ENCODE measurements at places on chromosomes 5 and 9.

DNA sequence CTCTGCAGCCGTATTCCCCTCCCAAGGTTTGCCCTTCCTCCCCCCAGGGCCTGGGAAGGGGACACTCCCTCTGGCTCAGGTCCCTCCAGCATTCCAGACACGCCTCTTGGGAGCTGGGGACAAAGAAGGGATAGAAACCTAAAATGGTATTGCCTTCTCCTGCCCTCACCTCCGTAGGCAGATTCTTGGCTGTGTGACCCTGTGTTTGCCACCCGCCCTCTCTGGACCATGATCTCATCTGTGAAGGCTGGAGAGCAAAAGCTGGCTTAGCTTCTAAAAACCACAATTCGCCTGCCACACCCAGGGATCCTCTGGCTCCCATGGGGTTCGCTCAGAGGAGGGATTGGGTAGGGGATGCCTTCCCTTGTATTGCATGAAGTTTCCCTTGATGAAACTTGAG is 7.7 kb downstream of the AQP3 start:
- DNase-seq, result no peak

DNA sequence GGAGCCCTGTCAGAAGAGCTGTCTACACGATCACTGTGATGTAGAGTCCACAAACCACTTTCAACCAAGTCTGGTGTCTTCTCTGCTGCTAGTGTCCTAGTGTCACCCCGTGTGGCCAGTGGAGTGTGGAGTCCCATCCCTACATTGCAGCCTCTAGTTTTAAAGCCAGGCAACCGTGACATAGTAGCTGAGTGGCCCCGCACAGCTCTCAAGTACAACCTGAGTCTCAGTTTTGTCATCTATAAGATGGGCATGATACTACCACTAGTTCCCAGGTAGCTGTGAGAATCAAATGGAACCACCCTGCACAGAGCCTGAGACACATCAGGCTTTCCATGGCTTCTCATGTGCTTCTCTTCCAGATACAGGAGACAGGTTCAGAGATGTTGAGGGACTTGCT is 43.2 kb upstream of the AKNA start:
- no peak for DNase-seq

DNA sequence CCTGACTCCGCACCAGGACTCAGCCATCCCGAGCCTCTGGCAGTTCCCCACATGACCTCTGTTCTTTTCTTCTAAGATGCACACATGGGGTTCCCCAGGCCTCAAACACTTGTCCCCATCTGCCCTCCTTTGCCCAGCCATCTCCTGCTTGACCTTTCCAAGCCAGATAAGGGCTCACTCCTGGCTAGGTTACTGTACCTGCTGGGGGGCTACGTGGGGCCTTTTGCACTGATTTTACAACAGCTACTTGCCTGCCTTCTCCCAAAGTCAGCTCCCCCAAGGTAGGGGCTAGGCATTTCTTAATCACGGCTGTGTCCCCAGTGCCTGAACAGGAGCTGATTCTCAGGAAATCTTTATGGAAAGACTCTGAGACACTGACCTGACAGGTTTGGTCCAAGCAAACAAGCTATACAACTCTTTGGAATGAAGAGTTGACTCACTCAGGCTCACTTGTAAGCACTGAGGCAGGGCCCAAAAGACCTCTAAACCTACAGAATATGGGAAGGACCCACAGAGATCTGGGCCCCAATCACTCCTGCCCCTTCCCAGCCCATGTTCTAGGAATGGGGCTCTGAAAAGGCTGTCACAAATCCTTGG is 2.5 kb downstream of the MACROH2A1 start:
- DNase-seq, result no peak

DNA sequence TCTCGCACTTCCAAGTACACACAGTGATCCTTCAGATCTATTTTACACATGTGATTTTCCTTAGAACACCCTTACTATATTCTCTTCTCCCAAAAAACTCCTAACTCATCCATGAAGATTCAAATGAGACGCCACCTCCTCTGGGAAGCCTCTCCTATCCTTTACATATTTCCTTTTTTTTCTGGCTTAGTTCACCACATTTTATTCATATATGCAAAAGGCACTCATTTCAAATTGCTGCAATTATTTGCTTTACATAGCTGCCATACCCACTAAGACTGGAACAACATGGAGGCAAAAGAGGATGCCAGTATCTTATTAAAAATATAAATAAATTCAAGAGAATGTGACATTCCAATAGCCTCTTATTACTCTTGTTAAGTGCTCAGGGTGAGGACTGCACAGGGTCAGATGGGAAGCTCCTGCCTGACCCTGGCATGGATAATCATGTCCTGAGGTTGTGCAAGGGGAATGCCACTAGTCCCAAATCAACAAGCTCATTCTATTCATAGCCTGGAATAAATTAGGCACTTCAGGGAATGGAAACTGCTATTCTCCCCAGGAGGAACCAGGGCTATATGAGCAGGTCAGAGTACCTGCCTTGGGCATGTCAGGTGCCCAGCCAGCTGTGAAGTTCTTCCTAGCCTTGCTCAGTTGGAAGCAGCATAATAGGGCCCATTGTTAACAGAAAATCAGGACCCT is 262.9 kb downstream of the FBXL17 start:
- no peak for DNase-seq

GRCh38 chr5:126253406-126253805 is 169.8 kb upstream of the GRAMD2B start:
- no peak for DNase-seq

DNA sequence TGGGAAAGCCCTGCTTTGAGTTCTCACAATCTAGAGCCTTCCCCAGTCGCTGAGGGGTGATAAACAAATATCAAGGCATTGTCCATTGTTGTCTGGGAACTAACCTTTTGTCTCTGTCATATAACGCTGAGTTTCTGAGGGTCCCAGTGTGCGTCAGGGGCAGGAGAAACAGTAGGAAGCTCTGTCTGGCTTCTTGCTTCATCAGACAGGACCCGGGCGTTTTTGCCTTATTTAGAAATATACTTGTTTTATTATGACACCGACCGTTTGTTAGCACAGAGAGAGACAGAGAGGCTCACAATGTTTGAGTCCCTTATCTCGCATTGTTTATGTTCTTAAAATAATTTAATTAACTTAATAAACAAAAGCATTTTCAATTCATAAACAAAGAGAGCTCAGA is 204.9 kb upstream of the GAS1 start:
- DNase-seq, result no peak

DNA sequence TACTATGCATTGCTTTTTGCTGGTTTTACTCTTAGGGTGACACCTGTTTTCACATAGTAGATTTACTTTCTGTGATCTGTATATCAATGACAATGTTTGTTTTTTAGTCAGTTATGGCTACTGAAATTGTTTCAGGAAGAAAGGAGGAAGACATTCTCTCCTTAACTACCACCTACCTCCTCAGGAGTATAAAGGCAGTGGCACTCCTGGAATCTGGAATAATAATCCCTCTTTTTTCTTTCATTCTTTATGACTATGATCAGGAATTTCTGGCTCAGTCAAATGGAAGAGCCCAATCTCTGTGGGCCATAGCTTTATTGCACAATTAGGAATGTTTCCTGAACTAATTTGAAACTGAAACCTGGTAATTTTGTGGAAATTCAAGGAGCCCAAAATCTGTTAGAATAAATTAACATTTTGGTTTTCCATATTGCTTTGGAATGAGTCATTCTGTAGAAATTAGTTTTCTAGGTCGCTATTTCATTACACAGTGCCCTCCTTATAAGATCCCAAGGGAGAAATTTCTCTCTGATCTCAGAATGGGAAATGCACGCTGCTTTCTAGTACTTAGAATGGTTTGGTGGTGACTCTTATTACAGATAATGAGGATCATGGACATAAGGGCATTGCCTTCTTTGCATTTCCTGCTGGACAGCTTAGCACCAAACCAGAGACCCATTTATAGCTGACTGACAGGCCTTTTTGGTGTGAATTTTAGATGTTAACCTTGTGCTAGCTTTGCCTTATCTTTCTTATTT is 95.3 kb upstream of the VLDLR start:
- DNase-seq, result no peak

GRCh38 chr5:55551904-55552303 is 17.1 kb upstream of the PLPP1 start:
- no peak for DNase-seq

DNA sequence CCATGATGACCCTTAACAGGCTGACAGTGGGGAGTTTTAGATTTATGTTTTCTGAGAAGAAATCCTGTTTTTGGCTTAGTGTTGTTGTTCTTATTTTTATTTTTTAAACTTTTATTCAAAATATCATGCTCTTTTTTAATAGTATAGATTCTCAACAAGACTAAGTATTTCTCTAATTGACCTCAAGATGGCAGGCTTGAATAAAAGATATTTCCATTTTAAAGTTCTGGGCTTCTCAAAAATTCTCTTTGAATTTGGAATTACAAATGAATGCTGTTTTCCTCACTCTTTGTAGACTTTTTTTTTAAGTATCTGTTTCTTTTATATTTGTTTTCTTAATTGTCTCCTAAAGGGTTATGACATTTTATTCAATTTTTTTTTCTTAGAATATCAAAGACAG is 50.0 kb upstream of the SH3GL2 start:
- DNase-seq, result no peak

- no peak for DNase-seq
These were observed 36.2 kb downstream of the SLC44A1 start for GRCh38 chr9:105280691-105281090.

GRCh38 chr9:118975736-118976135 is 393.5 kb downstream of the BRINP1 start:
- DNase-seq, result no peak

DNA sequence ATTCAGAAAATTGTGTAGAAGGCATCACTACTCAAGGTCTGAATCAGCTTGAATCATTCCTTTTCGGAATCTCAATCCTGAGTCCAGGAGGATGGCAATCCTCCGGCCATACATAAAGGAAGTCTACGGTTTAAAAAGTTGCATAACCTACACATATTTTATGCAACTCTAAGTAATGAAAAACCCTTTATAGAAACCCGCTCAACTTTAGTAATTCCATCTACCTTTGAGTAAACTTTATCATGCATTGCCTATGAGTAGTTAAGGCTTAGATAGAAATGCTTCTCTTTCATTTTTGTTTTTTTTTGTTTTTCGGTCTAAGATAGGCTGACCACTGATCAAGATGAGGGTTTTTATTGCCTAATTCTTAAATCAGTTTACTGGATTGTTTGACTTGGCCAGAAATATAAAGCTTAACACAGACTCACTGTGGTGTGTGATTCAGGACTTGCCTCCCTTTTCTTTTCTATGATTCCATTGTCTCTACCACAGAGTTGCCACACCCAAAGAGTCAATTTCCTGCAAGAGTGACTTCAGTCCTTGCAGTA is 85.0 kb downstream of the LURAP1L start:
- no peak for DNase-seq
